ENCODE measurements at places on chromosomes 5 and 9.

DNA sequence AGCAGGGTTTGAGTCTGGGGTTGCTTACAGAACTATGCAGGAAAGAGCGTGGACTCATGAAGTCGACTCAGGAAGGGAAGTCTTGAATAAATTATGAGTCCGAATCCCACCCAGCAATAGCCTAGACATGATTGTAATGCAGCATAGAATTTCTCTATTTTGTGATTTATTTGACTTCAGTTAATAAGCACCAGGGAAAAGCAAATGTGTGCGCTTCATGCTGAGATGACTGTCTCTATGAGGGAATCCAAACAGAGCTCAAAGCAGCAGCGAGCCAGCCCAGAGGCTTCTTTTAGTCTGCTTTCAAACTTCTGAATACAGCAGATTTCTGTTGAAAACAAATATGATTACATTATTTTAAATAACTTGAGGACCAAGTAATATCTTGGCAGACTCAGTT is 188.0 kb downstream of the SEMA6A start:
- no peaks in the 10 kb centered on the region for H3K27me3 ChIP-seq
- DNase-seq, result no peak
- H3K27ac ChIP-seq, result no peak overlapping the region

DNA sequence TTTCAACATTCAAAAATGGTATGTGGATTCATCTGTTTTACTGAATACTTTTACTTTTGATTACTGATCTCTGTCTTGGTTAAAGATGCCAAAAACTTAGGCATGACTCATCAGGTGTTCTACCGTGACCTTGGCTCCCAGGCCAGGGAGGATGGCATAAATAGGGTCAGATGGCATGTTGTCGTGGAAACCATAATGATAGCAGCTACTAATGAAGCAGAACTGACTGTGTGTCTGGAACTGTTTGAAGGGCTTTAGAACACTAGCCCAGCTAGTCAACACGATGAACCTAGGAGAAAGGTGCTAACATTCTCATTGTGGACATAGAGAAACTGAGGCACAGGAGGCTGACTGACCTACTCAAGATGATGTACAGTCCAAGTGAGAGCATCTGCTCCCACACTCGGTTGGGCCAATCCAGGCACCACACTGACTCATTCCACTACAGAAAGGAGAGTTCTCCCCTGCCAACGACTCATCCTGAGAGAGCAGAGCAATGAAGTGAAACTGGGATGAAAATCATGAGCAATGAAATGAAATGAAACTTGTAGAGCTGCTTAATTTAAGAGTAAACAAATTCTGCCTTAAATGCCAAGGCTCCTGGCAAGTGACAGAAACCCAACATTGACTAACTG is 116.0 kb downstream of the TENT4A start:
- no peak for DNase-seq
- no peak overlapping the region for H3K27ac ChIP-seq
- H3K4me1 ChIP-seq, result no peaks in the 10 kb centered on the region
- no peaks in the 10 kb centered on the region for H3K36me3 ChIP-seq

- H3K27ac ChIP-seq, result no peak overlapping the region
- H3K4me1 ChIP-seq, result peaks cover 14% of the 10 kb centered on the region
Observed at GRCh38 chr5:34041247-34041972, 1.6 kb downstream of the C1QTNF3 start.

- H3K4me3 ChIP-seq, result no peak overlapping the region
- no peaks in the 10 kb centered on the region for H3K27me3 ChIP-seq
- DNase-seq, result no peak
- H3K36me3 ChIP-seq, result no peaks in the 10 kb centered on the region
- H3K27ac ChIP-seq, result no peak overlapping the region
Observed at GRCh38 chr5:40429258-40430100, 250.2 kb upstream of the PTGER4 start.

- DNase-seq, result no peak
- no peak overlapping the region for H3K27ac ChIP-seq
- no peaks in the 10 kb centered on the region for H3K36me3 ChIP-seq
- no peaks in the 10 kb centered on the region for H3K27me3 ChIP-seq
- H3K4me1 ChIP-seq, result peaks cover 3% of the 10 kb centered on the region
Observed at GRCh38 chr9:104769655-104770054, 5.7 kb downstream of the NIPSNAP3B start.

GRCh38 chr5:100434815-100435214 is 100.4 kb upstream of the FAM174A start:
- H3K4me1 ChIP-seq, result no peaks in the 10 kb centered on the region
- DNase-seq, result no peak
- no peaks in the 10 kb centered on the region for H3K36me3 ChIP-seq
- H3K27me3 ChIP-seq, result no peaks in the 10 kb centered on the region

DNA sequence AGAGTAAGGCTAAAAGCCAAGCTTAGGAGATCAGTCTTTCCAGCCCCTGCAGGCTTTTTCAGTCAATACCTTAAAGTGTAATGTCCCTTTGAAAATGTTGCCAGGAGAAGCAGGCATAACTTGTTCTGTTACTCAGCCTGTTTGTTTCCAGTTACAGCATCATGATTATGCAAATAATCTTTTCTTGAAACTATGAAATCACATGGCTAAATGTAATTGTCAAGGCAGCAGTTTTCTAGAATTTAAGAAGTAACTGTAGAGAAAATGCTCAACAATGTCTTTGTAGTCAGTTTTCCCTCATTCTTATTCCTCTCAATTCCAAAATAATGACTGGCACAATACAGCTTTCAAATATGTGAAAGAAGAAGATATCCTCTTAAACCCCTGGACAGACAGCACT is 1.9 kb upstream of the GPR107 start:
- peak overlapping the region; percentile 88 for H3K27ac ChIP-seq
- H3K4me3 ChIP-seq, result no peak overlapping the region
- peaks cover 42% of the 10 kb centered on the region for H3K4me1 ChIP-seq
- no peaks in the 10 kb centered on the region for H3K27me3 ChIP-seq
- DNase-seq, result no peak

DNA sequence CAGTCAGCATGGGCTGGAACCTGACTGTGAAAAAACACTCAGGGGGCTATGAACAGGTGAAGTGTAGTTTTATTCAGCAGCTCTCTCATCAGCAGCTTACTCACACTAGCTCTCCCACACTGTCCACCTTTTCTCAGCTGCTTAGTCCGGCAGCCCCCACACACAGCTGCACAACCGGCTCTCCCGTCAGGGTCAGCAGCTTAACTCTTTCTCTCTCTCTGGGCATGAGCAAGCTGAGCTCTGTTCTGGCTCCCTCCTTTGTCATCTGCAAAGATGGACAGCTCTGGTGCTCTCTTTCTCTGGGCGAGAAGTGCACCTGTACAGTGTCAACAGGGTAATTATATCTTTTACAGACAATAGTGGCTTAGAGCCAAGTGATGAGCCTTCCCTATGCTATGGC is 8.2 kb downstream of the DMAC1 start:
- no peaks in the 10 kb centered on the region for H3K4me1 ChIP-seq
- no peak overlapping the region for H3K27ac ChIP-seq
- DNase-seq, result no peak
- H3K36me3 ChIP-seq, result peaks cover 24% of the 10 kb centered on the region

- no peak for DNase-seq
- peaks cover 7% of the 10 kb centered on the region for H3K4me1 ChIP-seq
- H3K36me3 ChIP-seq, result no peaks in the 10 kb centered on the region
- no peaks in the 10 kb centered on the region for H3K27me3 ChIP-seq
- H3K4me3 ChIP-seq, result no peak overlapping the region
Observed at GRCh38 chr5:180380856-180381255, 27.7 kb upstream of the GFPT2 start.

GRCh38 chr5:138369706-138370105 is 17.2 kb downstream of the KDM3B start:
- no peak overlapping the region for H3K4me3 ChIP-seq
- peaks cover 30% of the 10 kb centered on the region for H3K4me1 ChIP-seq
- no peaks in the 10 kb centered on the region for H3K27me3 ChIP-seq
- H3K36me3 ChIP-seq, result peaks cover 20% of the 10 kb centered on the region
- no peak for DNase-seq
- no peak overlapping the region for H3K27ac ChIP-seq

DNA sequence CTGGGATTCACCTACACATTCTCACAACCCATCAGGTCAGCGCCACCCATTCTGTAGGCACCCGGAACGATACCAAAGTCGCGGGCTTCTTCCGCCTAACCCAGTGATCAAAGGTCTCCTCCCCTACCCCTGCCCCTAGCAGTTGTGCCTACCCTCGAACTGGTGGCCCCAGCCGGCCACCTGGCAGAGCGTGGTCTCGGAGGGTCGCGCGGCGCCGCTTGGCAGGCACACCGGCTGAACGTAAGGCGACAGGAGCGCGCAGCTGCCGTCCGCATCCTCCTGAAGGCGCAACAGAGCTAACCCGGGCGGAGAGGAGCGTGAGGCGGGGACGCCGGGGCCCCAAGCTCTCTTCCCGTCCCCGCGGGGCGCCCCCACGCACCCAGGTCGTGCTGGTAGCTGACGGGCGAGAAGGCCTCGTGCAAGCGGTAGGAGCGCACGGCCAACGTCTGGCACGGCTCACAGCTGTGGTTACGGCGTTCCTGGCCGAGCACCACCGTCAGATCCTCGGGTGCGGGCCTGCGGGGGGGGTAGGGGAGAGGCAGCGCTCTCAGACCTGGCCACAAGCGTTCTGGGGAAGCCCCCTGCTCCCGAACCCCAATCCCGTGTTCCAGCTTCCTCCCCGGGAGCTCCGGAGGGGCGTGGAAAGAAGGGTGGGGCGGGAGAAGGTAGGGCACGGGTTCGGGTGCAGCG is 2.8 kb upstream of the PFN3 start:
- H3K36me3 ChIP-seq, result no peaks in the 10 kb centered on the region
- H3K27me3 ChIP-seq, result peaks cover 45% of the 10 kb centered on the region
- H3K4me1 ChIP-seq, result peaks cover 41% of the 10 kb centered on the region
- peak overlapping the region; percentile 53 for H3K4me3 ChIP-seq

GRCh38 chr5:52772668-52773067 is 15.0 kb upstream of the ITGA1 start:
- DNase-seq, result no peak
- H3K4me1 ChIP-seq, result no peaks in the 10 kb centered on the region
- H3K36me3 ChIP-seq, result no peaks in the 10 kb centered on the region
- H3K4me3 ChIP-seq, result no peak overlapping the region
- H3K27ac ChIP-seq, result no peak overlapping the region
- no peaks in the 10 kb centered on the region for H3K27me3 ChIP-seq

DNA sequence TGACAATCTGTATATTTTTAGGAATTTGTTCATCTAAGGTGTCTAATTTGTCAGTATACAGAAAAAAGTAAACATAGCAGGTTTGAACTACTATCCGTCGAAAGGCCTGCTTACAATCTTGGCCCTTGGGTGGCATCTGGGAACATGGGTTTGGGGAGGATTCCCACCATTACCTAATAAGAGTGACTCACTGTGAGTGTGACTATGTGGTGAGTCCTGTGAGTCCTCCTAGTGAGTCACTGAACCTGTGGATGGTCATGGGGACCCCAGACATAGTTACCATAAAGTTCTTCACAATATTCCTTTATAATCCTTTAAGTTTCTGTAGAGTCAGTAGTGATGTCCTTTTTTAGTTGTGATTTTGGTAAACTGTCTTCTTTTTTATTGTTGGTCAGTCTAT is 37.0 kb downstream of the RNF130 start:
- no peaks in the 10 kb centered on the region for H3K27me3 ChIP-seq
- no peak overlapping the region for H3K4me3 ChIP-seq
- no peak for DNase-seq
- H3K36me3 ChIP-seq, result peaks cover 27% of the 10 kb centered on the region

DNA sequence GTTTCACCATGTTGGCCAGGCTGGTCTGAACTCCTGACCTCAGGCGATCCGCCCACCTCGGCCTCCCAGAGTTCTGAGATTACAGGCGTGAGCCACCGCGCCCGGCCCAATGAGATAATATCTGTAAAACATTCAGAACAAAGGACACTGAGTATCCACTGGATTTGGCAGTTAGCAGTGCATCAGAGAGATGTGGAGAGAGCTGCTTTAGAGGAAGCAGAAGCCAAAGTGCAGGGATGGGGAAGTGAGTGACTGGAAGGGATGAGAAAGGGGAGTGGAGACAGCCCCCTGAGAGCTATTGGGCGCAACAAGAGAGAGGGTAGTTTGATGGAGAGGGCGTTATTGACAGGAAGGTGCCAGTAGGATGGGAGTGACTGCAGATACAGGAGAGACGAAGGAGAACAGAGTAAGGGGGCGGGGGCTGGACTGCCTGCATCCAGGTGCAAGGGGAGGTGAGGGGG is 157.5 kb upstream of the SHB start:
- no peaks in the 10 kb centered on the region for H3K36me3 ChIP-seq
- H3K4me1 ChIP-seq, result peaks cover 11% of the 10 kb centered on the region
- no peak overlapping the region for H3K27ac ChIP-seq
- no peak for DNase-seq
- no peak overlapping the region for H3K4me3 ChIP-seq

GRCh38 chr5:18807256-18808149 is 1173.2 kb downstream of the TAF11L14 start:
- no peak for DNase-seq
- H3K4me3 ChIP-seq, result no peak overlapping the region
- H3K4me1 ChIP-seq, result no peaks in the 10 kb centered on the region
- no peaks in the 10 kb centered on the region for H3K27me3 ChIP-seq
- H3K27ac ChIP-seq, result no peak overlapping the region

GRCh38 chr5:122741681-122742080 is 33.2 kb upstream of the SNX2 start:
- no peaks in the 10 kb centered on the region for H3K36me3 ChIP-seq
- no peak for DNase-seq
- no peaks in the 10 kb centered on the region for H3K4me1 ChIP-seq
- H3K27me3 ChIP-seq, result peaks cover 1% of the 10 kb centered on the region
- no peak overlapping the region for H3K4me3 ChIP-seq

DNA sequence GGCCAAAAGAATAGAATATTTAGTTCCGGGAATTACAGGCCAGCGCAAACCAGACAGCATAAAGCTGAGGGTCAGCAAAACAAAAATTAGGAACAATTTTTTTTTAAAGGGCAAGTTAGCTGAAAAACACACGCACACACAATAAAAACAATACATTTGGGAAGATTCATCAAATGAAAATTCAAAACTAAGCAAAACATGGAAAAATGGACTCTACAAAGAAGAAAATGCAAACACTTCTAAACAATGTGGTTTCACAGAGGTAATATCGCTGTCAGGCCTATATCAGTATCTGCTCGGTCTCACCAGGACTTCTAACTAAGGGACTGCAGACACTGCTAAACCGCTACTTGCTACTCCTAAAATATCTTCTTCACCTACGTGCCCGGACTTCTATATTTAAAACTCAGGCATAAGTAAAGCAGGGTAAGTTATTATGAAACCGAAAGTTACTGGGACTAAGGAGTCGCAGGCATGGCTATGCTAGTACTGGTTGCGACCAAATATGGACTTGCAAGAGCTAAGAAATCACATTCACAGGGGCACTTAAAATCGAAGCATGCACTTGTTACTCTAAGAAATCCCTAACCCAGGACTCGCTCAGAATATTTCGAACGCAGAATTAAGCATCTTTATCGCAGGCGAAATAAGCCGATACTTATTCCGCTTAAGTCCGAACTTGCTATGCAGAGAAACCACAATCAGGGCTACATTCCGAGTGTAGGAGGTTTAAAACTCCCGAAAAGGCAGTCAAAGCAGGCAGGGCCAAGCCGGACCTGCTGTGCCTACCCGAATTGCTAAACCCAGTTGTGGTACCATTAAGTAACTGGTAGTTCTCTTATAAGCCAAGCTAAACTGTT is 2.3 kb downstream of the ANXA2R start:
- peak overlapping the region; percentile 42 for H3K4me3 ChIP-seq
- peak overlapping the region; percentile 48 for H3K27ac ChIP-seq
- H3K4me1 ChIP-seq, result peaks cover 50% of the 10 kb centered on the region
- no peak for DNase-seq
- H3K27me3 ChIP-seq, result peaks cover 79% of the 10 kb centered on the region

- DNase-seq, result peak; percentile 92
- H3K4me3 ChIP-seq, result peak overlapping the region; percentile 42
- H3K36me3 ChIP-seq, result peaks cover 28% of the 10 kb centered on the region
- peak overlapping the region; percentile 32 for H3K27ac ChIP-seq
- H3K4me1 ChIP-seq, result peaks cover 58% of the 10 kb centered on the region
Observed at GRCh38 chr9:113593682-113594281, 130.3 kb downstream of the RGS3 start.

Measured in suprapubic skin (tissue), 4 donors.